GM20000 (cell line): ENCODE measurements at places on chromosomes 5 and 9.

DNA sequence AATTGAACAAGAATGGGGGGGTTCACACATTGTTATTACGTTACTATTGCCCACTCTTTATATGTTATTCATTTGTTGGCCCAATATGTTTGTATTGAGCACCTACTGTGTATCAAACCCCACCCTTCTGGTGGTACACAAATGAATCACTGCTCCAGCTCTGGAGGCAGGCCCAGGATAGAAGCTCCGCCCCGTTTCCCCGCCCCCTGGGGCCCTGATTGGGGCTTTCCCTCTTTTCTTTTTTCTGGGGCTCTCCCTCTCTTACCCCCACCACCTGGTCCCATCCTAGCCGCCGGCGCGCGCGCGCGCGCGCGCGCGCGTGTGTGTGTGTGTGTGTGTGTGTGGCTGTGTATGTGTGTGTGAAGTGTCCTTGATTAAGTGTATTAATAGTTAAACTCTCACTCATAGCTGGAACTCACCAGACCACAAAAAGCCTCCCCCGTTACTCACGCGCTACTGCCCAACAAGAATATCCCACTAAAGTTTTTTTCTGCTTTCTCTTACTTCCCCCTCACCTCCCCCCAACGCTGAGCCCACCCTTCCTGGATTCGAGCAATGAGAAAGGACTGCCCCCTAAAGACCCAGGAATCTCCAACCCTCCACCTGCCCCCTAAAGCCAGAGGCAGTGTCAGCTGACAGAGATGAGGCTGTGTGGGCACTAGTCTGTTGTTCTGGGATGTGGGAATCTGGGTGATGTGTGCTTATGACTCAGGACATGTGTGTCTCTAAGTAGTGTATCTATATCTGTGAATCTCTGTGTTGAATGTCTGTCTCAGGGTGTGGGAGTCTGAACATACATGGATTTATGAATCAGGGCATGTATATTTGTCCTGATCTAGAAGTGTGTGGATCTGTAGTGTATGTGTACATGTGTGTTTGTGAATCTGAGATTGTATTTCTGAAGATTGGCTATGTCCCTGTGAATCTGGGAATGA lies 4.0 kb downstream of the CXXC5 start:
- peak; percentile 95 for DNase-seq

DNA sequence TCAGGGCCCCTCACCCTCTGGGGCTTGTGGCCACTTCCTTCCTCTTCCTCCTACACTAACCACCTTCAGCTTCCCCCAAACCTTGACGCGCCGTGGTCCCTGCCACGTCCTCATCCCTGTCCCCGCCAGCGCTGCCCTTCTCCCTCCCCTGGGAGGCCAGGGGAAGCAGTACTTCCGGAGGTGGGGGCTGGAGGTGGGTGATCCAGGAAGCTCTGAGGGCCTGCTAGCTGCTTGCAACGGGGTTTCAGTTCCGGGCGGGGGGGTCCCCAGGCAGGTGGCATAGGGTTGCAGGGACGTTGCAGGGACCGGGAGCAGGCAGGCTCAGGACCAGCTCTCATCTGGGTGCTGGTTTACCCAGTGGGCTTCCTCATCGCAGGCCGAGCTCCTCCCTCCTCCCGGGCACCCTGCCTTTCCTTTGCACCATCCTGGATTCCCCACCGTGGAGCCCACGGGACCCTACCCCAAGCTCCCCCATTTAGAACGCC lies 70.0 kb downstream of the RXRA start:
- DNase-seq, result peak; percentile 70

- DNase-seq, result no peak
These were observed 1.4 kb downstream of the IL11RA start for GRCh38 chr9:34653151-34654072.

- no peak for DNase-seq
These were observed 26.8 kb upstream of the PRUNE2 start for GRCh38 chr9:76932757-76933156.

DNA sequence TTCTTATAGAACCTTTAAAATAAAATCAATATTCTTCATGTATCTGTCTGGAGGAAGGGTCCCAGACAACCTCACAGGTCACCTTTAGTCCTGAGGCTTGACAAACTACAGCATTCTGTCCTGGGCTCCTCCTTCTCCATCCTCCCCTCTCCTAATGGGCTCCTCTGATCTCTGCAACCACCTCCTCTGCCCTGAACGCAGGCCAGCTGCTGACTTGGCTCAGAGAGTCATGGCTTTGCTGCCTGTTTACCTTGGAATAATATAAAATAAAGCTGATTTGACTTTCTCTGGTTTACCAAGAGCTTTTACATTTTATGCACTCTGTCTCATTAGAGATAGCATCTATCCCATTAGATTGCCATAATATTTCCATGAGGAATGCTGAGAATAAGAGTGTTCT lies 159.4 kb downstream of the SEMA6A start:
- DNase-seq, result no peak

DNA sequence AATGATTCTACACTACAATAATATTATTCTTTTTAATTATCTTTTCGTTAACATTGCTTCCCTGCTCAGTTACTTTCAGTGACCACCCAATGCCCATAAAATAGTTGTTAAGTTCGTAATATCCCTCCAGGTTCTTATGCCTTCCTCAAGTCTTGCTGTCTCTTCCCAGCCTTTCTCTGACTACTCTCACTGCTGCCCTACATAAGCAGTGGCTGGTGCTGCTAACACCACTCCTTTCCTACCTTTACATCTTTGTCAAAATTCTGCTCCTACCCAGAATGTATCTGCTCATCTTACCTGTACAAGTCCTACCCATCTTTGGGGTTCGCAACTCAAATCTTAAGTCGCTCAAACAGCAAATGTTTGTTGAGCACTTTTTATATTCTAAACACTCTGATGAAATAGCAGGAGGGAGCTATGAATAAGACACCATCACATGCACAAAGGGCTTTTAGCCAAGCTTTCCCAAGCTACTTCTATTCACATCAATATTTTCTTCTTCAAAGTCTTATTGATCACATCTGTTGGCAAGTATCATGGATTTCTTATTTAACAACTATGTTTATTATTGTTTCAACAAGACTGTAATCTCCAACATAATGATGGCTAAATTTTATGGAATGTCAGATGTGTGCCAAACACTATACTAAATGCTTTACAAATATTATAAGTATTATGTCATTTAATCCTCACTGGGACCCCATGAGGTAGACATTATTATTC lies 29.5 kb downstream of the SLC25A46 start:
- no peak for DNase-seq

DNA sequence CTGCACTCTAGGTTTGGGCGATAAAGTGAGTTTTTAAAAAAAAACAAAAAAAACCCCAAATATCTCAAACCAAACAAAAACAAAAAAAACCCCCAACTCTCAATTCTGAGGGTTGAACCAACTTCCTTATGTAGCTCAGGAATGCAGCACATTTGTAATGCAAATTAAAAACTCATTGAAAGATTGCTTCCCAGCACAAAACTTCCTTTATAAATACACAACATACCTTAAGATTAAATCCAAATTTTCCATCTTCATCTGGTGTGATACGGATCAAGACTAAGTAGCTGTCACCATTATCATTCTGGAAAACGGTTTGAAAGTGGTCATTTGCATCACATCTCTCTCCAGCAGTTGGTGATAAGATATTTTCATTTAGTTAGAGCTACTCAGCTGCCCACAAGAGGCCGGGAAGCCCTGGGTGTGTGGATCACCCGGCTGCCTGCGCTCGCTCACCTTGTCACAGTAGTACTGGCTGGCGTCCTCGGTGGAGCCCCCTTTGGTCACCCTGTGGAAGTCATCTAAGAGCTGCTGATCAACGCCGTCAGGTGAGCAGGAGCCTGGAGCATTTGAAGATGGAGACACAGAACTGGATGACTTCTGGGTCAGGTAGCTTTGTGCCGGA lies 88.2 kb downstream of the PTPN3 start:
- no peak for DNase-seq

GRCh38 chr9:36911037-36911436 lies 123.0 kb downstream of the PAX5 start:
- DNase-seq, result no peak

DNA sequence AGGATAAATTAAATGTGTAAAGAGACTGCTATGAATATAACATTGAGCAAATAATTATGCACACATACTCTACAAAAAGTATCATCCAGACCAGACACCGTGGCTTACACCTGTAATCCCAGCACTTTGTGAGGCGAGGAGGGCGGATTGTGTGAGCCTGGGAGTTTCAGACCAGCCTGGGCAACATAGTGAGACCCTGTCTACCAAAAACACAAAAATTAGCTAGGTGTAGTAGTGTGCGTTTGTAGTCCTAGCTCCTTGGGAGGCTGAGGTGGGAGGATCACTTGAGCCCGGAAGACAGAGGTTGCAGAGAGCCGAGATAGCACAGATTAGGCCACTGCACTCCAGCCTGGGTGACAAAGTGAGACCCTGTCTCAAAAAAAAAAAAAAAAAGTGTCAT lies 2.4 kb upstream of the CDC42SE2 start:
- no peak for DNase-seq

DNA sequence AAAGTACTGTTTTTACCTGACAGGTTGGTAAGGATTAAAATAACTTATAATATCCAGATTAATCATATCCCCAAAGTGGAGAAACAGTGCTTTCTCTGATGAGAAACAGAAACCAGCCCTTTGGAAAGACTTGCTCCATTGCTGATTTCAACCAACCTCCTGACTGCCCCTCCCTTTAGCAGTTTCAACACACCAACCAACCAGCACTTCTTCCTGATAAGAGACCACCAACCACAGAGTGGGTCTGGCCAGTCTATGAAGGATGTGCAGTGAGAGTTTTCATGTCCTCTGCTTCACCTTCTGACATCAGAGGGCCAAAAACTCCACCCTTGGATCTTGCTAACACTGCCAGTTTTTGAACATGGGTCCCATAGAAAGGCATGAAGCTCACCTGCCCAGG lies 28.1 kb downstream of the RIGI start:
- DNase-seq, result no peak

DNA sequence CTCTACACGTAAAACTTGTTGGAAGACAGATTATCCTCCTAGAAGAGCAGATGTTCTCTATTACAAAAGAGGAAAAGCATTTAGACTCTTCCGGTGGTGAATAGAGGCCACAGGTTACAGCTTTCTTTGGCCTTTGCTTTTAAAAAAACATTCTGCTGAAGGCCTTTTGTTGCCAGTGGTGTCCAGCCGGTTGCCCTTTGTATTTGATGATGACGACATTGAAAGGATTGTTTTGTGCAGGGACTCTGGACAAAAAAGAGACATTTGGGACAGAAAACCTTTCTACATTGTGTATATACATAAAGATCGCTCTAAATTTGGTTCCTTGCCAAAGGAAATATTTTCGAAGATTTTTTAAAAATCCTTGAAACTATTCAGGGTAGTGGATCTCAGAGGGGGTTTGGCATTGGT lies 180.3 kb downstream of the C9orf152 start:
- no peak for DNase-seq

GRCh38 chr5:122844136-122844909 lies 1.1 kb upstream of the SNX24 start:
- DNase-seq, result peak; percentile 29

DNA sequence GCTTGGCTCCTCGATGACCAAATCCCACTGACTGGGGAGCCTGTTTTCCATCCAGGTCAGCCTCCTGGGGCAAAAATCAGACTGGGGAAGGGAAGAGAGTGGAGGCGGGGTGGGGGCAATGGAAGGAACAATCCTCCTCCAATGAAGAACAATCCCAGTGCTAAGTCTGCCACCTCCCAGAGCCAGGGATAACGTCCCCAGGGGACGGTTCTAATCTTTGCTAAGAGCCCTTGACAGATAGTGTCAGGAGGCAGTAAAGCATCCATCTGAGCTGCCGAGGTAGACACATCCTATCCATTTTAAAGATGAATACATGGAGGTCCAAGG lies 298.5 kb upstream of the MSX2 start:
- no peak for DNase-seq

- DNase-seq, result no peak
These were observed 28.1 kb upstream of the TCF7 start for GRCh38 chr5:134086225-134086942.

GRCh38 chr5:163964671-163965070 lies 459.3 kb downstream of the MAT2B start:
- DNase-seq, result no peak

GRCh38 chr5:36028816-36029465 lies 37.7 kb downstream of the UGT3A2 start:
- DNase-seq, result no peak

GRCh38 chr9:126947529-126947928 lies 32.9 kb downstream of the RALGPS1 start:
- no peak for DNase-seq

DNA sequence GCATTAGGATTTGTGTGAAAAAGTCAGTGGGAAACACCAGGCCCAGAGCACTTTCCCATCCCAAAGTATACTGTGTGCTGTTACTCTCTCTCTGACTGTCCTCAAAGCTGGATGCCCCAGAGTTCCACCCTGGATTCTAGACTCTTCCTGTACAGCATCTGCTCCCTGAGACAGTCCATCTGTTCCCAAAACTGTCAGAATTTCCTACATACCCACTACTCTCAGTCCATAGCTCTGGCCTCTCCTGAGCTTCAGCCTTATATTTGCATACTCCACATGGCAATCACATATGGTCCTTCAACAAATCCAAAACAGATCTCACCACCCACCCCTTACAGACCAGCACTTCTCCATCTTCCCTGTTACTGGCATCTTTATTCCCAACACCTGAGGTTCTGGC lies 9.5 kb downstream of the ELP1 start:
- no peak for DNase-seq

GRCh38 chr5:79020861-79021561 lies 35.9 kb upstream of the ARSB start:
- peak; percentile 52 for DNase-seq

GRCh38 chr5:177023303-177023664 lies 788 bp downstream of the ZNF346 start:
- peak; percentile 46 for DNase-seq

DNA sequence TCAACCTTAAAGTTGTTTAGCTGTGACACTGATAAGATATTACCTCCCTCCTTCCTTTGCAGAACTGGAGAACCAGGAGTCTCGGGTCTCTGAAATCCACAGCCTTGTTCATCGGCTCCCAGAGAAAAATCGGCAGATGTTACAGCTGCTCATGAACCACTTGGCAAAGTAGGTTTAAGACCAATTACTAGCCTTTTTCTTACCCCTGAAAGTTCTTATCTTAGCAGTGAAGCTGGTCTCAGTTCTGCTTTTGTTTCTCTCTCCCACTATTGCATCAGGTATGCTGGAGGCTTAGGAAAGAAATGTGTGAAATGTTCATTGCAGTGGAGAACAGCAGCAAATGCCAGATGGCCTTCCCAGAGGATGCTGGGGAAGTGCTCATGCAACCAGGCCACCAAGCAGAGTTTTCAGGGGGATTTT lies 287.4 kb downstream of the ARHGAP26 start:
- DNase-seq, result peak; percentile 34

DNA sequence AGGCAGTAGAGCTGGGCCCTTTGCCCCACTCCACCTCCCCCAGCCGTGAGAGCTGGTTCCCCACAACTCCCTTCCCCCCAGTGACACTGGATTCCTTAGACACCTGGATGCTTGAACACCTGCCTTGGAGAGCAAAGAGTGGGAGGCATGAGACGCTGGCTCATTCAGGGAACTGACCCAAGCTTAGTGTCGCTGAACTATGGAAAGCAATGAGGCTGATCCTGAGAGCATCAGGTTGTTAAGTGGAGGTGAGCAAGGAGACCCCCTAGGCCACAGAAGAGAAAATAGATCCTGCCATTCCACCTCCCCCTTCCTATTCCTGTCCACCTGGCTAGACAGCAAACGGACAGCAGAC lies 2.0 kb downstream of the CCL19 start:
- DNase-seq, result no peak

GRCh38 chr9:20307621-20308020 lies 314.7 kb downstream of the MLLT3 start:
- no peak for DNase-seq
